ENCODE measurements at places on chromosomes 4 and X.

DNA sequence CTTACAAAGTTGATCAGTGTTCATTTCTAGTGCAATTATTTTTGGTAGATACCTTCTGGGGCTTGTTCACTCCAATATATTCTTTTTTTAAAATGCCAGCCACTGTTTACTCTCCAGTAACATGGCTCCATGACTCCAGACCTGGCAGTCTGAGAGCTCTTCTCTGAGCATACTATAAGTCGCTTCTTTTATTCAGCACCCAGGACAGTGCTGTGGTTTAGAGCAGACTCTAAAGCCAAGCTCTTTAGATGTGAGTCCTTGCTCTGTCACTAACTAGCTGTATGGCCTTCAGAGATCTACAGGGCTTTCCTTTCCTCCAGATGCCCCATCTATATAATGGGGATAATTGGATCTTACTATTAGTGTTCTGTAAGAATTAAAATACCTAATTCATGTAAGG is 200.2 kb upstream of the FAM241A start:
- no peak for DNase-seq

DNA sequence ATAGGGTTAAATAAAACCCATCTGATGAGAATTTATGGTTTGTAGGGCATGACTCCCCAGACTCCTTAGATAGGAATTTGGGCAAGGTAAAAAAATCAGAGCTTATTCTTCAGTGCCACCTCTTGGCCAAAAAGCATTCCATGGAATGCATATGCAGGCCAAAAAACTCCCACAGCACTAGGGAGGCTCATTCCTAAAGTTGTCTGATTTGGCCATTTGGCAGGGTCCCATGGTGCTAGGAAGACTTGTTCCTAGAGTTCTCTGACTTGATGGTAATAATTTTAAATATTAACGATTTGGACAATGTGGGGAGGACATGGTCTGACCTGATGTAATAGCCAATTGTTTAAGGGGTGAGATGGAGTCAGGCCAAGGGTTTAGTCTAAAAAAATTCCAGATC is 93.0 kb downstream of the SPIN4 start:
- no peak for DNase-seq

DNA sequence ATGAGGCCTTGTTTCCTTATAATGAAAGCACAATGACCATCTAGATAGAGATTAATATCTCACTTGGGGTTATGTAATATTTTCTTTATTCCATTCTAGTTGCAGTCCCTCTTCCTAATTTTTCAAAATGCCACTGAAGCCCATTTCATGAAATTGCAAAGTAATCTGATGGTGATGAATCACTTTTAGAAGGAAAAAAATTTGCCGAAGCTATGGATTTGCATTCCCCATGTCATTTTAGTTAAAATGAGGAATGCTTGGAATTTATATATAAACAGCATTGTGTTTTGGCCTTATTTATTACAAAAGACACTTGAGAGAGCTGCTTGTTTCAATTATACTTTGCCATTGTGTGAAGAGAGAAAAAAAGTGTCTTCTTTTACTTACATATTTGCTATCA is 241.7 kb upstream of the TEX13A start:
- no peak for DNase-seq

DNA sequence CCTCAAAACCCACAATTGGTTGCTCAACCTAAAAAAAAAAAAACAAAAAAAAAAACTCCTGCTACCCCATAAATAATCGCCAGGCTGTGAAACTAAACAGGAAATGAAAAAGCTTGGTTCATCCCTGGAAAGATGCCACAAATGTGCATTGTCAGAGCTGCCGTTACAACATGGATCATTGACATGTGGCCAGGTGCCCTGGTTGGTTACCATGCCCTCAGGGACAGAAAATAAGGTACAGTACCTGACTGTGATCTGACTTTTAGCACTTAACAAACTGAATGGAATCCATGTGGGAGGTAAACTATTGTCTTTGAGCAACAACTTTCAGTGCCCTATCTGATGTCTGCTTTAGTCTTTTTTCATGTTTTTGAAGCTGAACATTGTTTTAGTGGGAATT is 118.0 kb upstream of the RPL34 start:
- DNase-seq: no peak

Data from D341Med (cell line).